ENCODE measurements at places on chromosomes 2 and 18.
A peak's percentile ranks its signal among the peaks of the same experiment; 100 is the strongest.

- DNase-seq = no peak
These were observed 55.1 kb downstream of the FSIP2 start for GRCh38 chr2:185793532-185794345.

GRCh38 chr2:128980475-128980874 is 661.8 kb upstream of the HS6ST1 start:
- no peak for DNase-seq

DNA sequence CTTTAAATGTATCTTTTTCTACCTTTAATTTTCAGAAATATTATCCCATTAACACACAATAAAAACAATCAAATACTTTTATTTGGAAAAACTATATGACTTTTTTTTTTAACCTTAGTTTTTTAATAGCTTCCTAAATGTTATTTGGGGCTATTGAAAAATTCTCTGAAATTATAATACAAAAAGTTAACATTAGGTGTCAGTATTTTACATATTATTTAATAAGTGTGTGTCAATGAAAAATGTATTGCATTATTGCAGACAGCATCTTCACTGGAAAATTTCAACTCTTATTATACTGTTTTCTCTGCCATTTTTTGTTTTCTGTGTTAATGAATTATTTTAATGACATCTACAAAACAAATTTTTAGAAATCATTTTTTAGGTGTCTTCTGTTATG is 51.1 kb upstream of the ARHGAP15 start:
- no peak for DNase-seq

DNA sequence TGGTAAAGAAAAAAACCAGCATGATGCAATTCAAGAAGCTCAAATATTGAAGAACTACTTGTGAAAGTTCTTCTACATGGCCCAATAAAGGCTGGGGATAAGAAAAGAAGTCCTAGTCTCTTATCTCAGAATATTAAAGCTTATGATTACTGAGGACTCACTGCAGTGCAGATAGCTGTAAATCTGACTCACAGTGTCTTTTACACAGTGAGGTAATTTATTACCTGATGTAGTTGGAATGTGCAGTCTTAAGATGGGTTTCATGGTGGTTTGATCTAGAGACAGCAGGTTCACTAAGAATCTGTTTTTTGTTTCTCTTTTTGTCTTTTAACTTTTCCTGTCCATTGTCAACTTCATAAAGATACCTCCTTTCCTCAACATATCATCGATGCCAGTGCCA is 484.0 kb upstream of the MAP2 start:
- no peak for DNase-seq

- DNase-seq = no peak
These were observed 30.9 kb downstream of the SKA1 start for GRCh38 chr18:50405582-50406271.

DNA sequence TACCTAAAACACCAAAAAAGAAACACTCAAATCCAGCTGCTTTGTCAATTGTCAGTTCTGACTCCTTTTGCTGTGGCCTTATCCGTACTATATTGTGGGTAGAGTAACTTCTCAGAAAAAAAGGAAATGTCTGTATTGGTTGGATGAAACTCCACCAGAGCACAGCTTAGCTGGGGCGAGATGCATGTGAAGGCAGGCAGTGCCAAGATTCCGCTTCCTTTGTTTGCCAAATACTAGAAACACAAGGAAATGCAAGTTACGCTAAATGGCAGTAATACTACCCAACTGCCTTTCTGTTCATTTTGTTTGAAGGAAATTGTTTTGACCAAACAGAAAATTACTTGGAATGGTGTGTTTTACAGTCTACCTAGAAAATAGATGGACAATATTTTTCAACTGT is 10.0 kb downstream of the KLF11 start:
- DNase-seq = no peak

DNA sequence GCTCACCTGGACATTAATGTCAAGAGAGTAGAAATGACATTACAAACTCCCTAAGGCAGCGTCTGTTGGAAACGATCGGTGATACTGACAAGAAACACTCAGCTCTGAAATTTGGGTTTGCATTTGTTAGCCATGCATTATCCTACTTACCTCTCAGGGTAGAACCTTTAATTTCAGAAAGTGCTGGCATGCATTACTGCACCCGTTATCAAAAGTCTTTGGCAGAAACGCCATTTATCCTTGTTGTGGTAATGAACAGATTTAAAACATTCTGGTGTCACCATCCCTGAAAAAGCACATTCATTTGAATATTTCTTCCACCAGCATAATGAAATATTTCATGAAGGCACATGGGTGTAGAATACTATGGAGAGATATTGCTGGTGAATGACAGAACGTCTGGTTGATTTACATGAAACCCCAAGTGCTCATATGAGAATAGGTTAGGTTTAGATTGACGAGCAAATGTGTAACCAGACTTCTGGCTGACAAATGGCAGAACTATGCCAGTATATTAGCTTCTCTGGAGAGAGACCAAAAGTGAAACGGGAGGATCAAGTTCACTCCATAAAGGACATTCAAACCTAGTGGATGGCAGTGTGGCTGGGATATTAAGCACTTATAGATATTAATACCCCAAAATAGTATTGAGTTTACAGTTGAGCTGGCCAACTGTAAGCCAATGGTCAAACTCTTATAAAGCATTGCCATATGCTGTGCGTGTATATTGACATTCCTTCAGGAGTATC is 53.5 kb upstream of the ITGB6 start:
- no peak for DNase-seq

DNA sequence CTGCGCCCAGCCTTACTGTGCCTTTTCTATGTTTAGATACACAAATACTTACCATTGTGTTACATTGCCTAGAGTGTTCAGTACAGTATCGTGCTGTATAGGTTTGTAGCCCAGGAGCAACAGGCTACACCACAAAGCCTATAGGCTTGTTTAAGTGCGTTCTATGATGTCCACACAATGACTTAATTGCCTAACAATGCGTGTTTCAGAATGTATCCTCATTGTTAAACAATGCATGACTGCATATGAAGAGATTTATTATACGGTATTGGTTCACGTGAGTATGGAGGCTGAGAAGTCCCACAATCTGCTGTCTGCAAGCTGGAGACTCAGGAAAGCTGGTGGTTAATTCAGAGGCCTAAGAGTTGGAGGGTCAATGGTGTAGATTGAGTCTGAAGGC is 46.1 kb upstream of the MGAT4A start:
- no peak for DNase-seq

DNA sequence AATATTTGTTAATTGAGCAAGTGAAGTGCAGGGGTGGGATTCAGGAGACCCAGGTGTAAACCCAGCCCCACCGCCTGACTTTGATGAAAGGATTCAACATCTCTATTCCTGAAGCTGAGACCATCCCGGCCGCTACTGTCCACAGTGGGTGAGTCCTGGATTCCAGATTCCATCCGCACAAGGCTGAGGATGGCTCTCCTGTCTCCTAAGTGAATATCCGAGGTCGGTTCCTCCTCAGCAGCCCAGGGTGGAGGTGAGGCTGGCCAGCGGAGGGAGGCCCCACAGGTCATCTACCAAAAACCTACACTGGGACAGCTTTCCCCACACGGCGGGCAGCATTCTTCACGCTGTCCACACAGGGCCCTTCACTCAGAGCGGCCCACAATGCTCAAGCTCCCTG is 57.6 kb downstream of the ACKR3 start:
- no peak for DNase-seq

- no peak for DNase-seq
These were observed 21.6 kb upstream of the GYPC start for GRCh38 chr2:126634273-126634861.

DNA sequence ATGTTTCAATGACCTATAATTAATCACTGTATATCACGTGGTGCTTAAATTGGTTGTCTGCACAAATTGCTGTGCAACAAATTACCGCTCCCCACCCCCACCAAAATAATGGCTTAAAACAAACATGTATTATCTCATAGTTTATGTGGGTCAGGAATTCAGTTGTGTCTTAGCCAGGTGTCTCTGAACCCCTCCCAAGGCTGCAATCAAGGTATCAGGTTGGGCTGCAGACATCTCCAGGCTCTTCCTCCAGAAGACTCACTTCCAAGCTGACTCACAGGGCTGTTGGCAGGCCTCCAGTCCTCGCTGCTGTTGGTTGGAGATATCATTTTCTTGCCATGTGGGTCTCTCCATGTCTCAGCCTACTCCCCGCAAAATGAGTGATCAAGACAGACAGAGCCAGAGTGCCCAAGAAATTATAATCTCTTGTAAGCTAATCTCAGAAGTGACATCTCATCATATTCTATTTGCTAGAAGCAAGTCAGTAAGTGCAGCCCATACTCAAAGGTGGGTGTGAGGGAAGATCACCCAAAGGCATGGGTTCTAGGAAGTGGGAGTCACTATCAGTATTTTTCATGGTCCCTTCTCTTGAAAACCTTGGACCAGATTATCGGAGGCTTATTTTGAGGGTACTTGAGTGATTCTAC is 38.4 kb downstream of the SPC25 start:
- DNase-seq = no peak

- DNase-seq = no peak
These were observed 3.8 kb upstream of the CDKL4 start for GRCh38 chr2:39247512-39248043.

DNA sequence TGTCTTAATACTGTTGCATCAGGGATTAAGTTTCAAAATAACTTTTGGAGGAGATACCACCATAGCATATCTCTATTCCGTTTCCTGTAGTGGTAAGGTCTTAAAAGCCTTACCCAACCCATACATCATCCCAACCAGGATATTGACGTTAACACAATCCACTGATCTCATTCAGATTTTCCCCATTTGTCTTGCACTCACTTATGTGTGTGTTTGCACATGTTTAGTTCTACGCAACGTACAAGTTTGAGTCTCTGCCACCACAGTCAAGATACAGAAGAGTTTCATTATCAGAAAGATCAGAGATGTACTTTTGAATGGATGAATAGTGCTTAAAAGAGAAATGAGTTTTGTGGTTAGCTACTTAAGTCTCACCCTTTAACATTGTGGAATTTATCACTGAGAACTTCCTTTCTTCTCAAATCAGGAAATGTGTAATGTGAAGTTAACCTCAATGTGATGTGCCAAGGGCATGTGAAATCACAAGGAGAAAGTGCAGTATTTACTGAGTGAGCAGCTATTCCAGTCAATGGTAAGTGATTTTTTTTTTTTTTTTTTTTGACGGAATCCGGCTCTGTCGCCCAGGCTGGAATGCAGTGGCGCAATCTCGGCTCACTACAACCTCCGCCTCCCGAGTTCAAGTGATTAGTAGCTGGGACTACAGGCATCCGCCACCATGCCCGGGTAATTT is 69.2 kb upstream of the EPHA4 start:
- DNase-seq = no peak

- no peak for DNase-seq
These were observed 245.2 kb upstream of the STON1 start for GRCh38 chr2:48284621-48285212.

DNA sequence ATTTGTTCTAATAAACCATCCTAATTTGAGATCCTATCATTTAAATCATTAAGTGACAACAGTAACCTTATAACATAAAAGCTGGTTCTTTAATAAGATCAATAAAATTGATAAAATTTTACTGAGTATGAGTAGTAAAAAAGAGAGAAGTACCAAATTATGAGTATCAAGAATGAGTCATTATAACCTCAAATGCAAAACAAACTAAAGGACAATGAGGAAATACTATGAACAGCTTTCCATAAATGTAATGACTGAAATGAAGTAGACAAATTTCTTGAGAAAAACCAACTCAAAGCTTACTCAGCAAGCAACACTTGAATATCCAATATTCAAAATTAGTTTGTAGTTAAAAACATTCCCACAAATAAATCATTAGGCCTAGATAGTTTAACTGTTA is 433.0 kb downstream of the ZEB2 start:
- DNase-seq = no peak

DNA sequence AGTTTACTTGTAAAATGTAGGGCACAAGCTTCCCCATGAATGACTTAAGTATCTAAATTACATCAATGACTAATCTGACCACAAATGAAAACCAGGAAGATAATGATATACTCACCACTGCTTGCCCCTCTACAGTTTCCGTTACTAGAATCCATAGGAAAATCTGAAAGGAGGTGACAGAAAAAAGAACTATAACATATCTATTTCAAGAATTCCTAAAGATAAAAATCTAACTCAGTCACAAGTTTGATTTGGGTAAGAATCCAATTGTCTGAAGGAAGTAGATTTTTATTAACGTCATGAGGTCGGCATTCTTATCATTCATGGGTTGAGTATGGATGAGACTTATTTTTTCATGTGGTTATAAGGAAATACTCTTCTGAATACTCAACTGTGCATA is 7.8 kb downstream of the FRZB start:
- no peak for DNase-seq

- peak; percentile 46 for DNase-seq
These were observed 95.5 kb downstream of the DYSF start for GRCh38 chr2:71548646-71549425.

DNA sequence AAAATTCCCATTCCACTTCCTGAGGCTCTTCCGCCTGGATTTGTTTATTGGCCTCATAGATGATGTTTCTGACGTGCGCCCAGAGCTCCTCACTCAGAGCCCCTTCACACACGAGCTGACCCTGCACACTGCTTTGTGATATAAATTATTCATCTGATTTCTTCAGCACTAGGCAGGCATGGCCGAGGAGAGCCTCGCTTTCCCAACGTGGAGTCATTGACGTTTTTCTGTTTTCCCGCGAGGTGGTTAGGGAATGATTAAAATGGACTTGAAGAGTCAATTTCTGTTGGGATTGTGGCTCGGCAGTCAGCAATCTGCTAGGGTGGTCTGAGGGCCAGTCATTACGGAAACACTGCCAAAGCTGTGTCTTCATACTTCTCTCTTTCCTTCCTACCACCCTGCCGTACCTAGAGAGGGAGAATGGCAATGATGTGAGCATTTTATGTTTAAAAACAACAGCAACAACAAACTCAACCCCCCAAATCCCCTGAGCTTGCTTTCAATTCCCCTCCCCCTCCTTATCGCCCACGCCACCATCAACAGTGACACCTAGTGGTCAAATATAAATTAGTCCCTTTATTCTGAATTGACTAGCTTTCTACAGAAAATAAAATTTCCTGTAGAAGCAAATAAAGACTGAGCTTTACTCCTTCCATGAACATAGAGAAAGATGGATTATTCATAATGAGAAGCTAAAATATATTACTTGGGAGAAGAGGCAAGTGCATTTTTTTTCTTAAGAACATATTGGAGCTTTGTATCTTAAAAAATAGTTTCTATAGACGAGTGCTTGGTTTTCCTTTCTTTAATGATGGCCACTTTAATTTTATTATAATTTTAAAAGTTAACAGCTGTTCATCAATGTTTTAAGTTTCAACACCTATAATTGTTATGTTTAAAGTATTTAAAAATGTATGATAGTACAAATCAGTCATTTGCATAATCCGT is 285.1 kb downstream of the MTX2 start:
- DNase-seq = peak; percentile 49

GRCh38 chr2:212708355-212708754 is 169.8 kb upstream of the ERBB4 start:
- no peak for DNase-seq

GRCh38 chr2:121858369-121858768 is 102.9 kb downstream of the TSN start:
- no peak for DNase-seq

All from immature natural killer cell (primary cell).